NCI-H1417 treated with DMSO at 0.1 percent for 48 hours (cell line): ENCODE measurements at places on chromosomes 11 and 22.

GRCh38 chr11:78834886-78835285 lies 260.2 kb upstream of the NARS2 start:
- no peak for DNase-seq

DNA sequence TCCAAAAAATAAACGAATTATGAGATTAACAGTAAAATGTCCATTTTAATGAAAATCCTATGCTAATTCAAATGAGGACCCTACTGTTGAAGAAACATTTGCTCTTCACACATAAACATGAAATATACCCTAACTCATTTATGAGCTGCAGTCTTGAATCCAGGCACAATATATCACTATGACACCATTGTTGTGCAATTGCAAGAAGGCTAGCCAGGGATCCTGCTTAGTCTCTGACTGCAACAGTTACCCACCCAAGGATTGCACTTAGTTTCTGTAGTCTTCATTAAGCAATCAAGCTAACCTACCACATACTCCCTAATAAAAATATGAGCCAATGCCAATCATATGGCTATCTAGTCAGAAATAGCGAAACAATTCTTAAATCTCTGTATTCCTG lies 981.0 kb upstream of the FAT3 start:
- no peak for DNase-seq

GRCh38 chr11:102280245-102280833 lies 36.9 kb upstream of the BIRC3 start:
- DNase-seq: no peak

DNA sequence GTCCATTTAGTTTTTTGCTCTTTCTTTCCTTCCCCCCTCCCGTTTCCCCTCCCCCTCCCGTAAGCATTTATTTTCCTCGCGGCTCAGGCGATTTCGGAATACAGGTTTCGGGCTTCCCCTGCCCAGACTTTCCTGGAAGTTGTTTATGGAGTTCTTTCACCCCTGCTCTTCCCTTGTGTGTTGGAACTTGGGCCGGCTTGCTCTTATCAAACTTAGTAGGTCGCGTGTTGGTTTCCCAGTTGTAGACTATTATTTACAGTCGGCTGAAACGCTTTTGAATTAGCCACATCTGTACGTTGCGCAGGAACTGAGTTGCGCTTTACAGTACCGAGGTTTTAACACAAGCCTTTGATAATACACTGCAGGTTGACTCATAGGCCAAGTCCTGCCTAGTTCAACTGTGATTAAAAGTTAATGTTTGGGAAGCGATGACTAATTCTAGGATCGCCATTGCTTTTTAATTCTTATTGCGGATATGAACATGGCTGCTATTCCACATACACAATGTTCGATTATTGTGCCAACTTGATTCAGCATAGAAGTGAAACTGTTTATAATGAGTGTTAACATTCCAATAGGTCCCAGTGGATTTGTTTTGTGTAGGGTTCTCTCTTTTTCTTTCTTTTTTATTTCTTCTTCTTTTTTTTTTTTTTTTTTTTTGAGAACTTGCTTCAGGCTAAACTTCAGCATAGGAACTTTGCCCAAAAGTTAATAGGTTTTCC lies 1.7 kb downstream of the YAP1 start:
- DNase-seq: no peak

- DNase-seq: no peak
These were observed 10.7 kb upstream of the SESN3 start for GRCh38 chr11:95241681-95242081.

GRCh38 chr11:76238551-76238950 lies 32.2 kb upstream of the WNT11 start:
- no peak for DNase-seq

- no peak for DNase-seq
These were observed 22.1 kb downstream of the SPATA19 start for GRCh38 chr11:133823211-133823610.

GRCh38 chr11:106288822-106289387 lies 211.4 kb downstream of the AASDHPPT start:
- DNase-seq: no peak

DNA sequence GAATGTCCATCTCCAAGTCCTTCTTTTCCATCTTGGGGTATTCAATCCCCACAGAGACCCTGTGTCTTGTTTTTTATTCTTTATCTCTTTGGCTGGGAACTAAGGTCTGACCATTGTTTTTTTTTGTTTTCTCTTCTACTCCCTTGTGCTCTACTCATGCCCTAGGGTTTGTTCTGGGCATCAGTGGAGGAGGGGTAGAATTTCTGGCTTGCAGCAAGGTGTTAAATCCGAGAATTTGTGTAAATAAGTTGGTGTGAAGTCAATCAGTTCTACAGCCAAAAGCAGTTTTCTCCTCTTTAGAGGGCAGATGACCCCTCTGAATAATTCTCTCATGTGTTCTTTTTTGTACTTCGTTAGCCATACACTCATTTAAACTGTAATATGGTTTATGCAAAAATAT lies 10.7 kb downstream of the CECR2 start:
- no peak for DNase-seq

DNA sequence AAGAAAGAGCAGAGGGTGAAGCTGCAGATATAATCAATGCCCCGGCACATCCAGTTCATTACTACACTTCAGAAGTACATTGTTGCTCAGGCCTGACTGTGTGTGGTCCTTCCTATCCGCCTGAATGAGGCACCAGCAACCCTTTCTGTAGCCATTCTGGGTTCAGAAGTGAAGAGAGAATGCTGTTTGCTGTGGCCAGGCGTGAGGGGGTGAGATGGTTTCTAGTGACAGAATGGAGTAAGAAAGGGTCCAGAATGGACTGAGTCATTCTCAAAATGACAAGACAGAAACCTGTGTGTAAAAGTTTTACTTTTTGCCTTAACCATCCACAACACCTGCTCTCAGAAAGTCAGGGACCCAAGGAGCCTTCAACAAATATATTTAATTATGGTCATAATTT lies 334.8 kb downstream of the GUCY1A2 start:
- no peak for DNase-seq

GRCh38 chr22:23278883-23279675 lies 98.8 kb downstream of the BCR start:
- no peak for DNase-seq

DNA sequence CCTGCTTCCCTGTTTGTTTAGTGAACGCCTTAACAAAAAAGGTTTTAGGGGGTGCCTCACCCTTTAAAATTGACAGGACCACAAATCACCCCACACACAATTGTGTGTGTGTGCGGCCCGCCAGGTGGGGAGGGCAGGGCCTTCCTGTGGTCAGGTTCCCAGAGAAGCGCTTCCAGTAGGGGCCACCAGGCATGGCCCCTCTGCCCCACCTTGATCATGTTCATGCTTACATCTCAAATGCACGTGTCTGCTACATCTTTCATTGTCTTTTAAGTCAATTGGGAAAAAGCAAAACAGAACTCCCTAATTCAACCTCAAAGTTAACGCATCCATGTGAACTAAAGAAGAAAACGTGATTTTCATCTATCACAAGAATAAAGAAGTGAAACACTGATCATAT lies 1335.3 kb downstream of the TBC1D22A start:
- no peak for DNase-seq

DNA sequence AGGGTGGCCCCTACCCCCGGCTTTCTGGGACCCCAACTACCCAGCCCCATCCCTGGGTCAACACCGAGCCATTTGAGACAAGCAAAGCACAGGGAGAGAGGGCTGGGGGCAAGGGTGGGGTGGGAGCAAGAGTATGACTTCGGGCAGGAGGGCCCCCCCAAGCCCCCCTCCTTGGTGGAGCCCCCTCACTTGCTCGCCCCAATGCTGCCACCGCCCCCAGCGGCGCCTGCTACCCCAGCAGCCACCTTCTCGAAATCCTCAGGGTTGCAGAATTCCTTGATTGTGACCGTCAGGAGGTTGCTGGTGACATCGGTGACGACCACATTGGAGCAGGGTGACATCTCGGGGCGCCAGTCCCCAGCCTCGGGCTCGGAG lies 6.0 kb downstream of the CBX6 start:
- no peak for DNase-seq

- DNase-seq: no peak
These were observed 6.8 kb upstream of the OR8B3 start for GRCh38 chr11:124405581-124405980.

DNA sequence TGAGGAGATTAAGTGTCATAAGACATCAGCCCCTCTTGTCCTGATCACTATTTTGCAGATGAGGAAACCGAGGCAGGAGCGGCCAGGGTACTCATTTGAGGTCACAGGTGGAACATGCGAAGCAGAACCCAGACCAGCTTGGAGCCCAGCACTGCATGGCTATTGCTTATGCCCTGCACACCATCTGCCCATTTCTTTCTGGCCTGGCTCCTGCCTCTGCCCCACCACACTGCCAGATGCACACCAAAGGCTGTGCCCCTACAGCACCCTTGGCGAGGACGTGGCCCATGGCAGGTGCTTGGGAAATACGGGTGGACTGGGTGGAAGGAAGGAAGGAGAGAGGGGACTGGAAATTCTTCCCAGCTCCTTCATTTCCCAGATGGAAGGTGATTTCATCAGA lies 222.9 kb downstream of the CTTN start:
- DNase-seq: no peak

DNA sequence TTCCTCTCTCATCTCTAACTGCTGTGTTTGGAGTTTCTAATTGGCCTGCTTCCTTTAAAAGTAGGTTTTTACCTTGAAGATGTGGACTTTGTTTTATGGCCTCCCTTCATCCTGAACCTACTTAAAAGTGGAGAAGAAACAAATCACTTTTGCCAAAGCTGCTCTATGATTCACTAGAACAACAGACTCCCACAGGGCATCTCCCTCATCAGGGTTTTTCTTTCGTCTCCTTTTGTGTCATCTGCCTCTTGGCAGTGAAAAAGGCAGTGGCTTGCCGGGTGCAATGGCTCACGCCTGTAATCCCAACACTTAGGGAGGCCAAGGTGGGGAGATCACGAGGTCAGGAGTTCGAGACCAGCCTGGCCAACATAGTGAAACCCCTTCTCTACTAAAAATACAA lies 186.6 kb upstream of the MTNR1B start:
- no peak for DNase-seq

GRCh38 chr11:78037056-78037455 lies 14.0 kb upstream of the KCTD14 start:
- no peak for DNase-seq

- no peak for DNase-seq
These were observed 1017.9 kb downstream of the TBC1D22A start for GRCh38 chr22:47780281-47780875.

DNA sequence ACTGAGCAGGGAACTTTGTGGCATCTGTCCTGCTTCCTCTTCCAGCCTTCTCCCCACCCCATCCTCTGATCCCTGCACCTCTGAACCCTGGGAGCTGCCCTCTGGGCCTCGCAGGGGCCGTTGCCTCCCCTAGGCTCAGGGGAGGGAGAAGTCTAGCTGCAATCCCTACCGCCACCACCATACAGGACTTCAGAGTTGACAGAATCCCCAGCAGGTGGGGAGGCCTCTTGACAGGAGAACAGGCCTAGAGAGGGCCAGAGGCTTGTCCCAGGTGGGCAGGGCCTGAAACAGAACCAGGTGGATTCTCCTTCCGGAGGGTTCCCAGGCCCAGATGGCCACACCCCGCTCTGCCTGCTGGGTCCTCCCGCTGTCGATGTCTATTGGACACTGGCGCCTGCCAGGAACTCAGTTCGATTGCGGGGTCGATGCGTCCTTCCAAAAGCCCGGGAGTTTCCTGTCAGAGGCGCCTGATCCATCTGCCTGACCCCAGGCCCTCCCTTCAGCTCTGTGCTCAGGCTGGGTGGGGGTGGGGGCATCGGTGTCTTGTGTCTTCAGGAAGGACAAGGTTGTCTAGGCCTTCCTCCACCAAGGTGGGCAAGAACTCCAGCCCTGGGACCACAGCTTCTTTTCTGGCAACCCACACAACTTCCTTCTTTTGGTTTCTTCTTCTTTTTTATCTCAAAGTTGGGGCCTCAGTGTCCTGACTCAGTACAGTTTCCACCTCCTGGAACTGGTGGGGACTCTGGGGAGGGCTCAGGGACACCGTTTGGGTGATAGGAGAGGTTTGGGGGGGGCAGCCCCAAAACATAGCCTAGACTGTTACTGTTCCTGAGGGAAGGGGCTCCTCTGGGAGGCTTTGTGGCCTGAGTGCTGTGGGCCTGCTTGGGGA lies 6.4 kb downstream of the STARD10 start:
- no peak for DNase-seq

DNA sequence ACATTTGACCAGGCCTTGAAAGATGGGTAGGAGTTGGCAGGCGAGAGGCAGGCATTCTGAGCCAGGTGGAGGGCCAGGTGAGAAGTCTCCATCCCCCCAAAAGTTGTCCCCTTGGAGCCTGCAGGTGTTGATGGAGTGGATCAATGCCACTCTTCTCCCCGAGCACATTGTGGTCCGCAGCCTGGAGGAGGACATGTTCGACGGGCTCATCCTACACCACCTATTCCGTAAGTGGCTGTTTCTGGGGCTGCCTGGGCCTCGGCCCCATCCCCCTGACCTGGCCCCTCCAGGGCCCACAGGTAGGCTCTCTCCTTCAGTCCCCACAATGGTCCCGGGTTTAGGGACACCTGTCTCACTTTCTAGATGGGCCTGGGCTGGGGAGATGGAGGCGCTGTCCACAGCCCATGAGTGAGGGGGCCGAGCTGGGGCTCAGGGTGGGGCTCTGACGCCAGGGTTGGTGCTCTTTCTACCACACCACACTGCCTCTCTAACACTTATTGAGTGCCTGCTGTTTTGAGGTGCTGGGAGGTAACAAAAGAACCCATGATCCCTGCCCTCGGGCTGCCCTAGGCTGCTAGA lies 7.0 kb downstream of the PARVG start:
- DNase-seq: no peak

DNA sequence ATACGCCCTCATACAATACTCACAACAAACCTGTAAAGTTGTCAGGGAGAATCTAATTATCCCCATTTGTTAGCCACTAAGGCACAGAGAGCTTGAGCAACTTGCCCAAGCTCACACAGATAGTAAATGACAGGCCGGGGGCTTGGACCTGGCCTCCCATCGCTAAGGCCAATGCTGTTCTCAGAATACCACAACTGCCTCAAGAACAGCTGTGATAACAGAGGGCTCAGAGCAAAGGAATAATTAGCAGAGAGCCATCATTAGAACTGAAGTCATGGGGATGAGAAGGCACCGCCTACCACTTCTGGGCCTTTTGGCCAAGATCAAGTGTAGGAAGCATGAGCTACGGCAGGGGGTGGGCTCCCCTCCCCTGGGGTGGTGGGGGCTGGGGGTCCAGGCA lies 98.6 kb downstream of the FEZ1 start:
- DNase-seq: no peak

DNA sequence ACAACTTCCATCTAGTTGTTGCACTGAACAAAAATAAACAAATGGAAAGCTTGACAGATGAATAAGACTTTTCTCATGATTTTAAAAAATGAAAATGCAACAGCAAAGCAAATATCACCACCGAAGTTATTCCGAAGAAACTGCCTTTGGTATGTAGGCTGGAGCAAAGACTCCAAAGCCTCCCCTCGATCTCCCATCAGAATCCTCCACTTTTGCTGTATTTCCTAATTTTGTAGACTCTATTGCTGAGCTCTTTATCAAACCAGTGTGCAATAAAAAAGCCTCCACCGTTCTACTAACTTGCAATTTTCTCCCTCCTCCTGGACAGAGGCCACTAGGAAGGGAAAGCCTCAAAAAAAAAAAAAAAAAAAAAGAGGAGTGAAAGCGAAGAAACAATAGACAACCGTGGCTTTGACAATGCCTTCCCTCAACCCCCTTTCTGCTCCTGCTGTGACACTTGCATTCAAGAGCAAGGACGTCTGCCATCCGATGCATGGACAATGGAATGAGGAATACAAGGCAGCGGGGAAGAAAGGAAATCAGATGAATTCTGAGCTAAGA lies 190.9 kb upstream of the BLID start:
- DNase-seq: no peak

- no peak for DNase-seq
These were observed 93.3 kb downstream of the SGSM3 start for GRCh38 chr22:40463683-40464082.
